NCI-H345 (cell line): ENCODE measurements at places on chromosomes 12 and 14.

- DNase-seq = no peak
Observed at GRCh38 chr12:96146747-96147146, 47.4 kb upstream of the ELK3 start.

DNA sequence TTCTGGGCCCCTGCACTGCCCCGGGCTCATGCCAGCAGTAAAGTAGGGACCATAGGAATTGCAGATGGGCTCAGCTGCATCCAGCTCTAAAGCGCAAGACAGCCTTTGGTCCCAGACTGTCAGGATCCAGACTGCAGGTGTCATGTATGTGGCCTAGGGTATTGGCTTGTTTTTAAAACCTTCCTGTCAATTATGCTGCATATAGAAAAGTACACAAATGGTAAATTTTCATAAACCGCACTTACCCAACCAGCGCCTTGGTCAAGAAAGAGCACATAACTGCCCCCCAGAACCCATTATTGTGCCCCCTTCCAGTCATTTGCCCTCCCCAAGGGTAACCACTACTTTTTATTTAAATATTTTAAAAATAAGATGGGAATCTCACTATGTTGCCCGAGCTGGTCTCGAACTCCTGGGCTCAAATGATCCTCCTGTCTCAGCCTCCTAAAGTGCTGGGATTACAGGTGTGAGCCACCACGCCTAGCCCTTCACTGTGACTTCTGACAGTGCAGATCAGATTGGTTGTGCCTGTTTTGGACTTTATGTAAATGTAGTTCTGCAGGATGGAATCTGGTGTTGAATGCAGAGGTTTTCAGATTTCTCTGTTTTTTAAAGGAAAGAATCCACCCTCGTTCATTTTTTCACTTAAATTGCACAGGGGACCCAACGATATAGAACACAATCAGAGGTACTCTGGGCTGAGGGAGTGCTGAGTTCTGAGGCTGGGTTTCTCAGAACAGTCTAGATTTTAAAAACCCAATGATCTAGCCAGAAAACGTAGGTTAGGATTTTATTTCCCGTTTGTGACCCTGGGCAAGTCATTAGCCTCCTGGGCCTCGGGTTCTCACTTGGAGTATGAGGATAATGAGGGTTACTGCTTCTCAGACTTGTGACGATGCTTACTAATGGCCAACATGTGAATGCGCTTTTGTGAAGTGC lies 6.7 kb downstream of the NR4A1 start:
- DNase-seq = no peak

DNA sequence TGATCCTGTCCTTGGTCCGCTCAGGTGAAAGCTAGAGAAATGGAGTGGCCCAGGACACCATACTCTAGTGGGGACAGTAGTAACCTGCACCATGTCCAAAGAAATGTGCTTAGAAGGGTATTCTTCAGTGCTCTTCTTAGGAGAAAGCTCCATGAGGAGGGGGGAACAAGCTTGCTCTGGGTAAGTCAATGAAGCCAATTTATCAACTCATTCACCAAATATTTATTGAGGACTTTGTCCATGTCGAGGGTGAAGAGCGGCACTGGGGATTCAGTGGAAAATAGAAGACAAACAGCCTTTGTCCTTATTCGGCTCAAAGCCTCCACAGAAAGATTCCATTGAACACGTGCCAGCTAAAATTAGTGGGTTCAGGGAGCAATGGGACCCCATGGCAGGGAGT lies 677.8 kb downstream of the BCL11B start:
- DNase-seq = no peak

DNA sequence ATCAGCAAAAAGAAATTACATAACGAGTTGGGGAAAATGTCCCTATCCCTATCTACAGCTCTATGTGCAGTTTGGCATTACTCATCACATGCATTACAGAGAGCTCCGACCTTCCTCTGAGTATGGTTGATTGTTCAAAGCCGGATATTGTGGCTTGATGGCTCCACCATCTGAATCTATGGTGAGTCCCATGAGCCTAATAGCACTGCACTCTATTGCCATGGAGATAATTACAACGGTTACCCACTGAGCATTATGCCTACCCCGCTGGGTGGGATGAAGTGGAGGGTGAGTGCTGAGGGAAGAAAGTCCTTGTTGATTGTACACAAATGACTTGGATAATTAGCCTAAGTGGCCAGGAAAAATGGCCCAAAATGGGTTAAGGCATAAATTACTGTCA lies 800.5 kb downstream of the NRXN3 start:
- peak; percentile 55 for DNase-seq

DNA sequence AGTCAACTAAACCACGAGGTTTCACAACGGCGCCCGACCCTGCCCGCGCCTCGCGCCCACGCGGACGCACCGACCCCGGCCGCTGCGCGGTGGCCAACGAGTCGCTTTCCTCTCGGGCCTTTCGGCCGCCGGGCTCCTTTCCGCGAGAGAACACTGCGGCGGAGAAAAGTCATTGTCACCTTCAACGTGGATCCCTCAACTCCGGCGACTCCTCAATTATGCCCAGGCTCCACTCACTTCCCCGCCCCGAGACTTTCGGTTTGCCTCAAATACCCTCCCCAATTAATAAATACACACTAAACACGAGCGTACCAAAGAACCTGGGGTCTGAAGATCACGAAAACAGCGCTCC lies 450 bp downstream of the SINHCAF start:
- DNase-seq = peak; percentile 38

GRCh38 chr14:35766036-35766699 lies 42.9 kb downstream of the RALGAPA1 start:
- no peak for DNase-seq
